ENCODE measurements at places on chromosomes 12 and 14. TPM values are rescaled to one million over a fixed set of nuclear protein-coding genes. Genes with fewer than 3 reads are reported as not detected.

DNA sequence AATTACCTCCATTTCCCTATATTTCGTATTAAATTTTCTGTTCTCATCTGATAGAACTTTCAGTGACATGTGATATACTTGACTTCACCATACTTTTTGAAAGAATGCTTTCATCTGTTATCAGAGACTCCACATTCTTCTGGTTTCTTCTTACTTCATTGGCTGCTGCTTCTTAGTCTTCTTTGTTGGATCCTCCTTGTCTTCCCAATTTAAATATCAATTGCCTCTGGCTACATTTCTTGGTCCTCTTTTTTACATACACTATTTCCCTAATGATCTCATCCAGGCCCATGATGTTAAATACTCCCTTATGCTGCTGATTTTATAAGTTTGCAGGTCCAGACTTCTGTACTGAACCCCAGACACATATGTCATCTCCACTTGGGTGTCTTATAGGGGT lies 22.0 kb downstream of the OR5AU1 start:
- DNase-seq, result no peak

The SLC5A8 gene
- total RNA-seq, result not detected

The COCH gene
- total RNA-seq, result 1.6 TPM

DNA sequence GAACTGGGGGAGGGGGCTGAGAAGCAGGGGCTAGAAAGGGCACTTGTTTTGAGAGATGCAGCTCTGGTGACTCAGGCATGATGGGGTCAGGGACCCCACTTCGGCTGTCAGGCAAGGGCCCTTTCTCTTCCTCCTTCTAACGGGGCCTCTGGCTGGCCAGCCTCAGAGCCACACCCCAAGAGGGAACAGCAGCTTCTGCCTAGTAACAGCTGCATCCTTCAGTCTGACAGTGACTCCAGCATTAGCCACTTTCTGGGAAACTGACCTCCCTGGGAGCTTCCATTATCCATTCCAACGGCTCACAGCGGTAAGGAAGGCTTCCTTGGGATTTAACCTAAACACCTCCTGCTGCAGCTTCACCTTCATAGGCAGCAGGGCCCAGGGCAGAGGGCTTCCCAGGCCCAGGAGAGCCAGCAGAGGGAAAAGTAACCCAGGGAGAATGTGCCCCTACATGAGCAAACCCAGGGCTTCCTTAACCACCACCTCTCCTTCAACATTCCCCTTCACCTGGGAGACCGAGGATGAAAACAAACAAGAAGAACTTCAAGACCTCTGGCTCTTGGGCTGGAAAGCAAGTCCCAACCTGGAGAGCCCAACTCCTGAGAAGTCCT lies 2.7 kb downstream of the NCKAP5L start:
- peak; percentile 76 for DNase-seq

The SSPN gene
- total RNA-seq, result 52.4 TPM

DNA sequence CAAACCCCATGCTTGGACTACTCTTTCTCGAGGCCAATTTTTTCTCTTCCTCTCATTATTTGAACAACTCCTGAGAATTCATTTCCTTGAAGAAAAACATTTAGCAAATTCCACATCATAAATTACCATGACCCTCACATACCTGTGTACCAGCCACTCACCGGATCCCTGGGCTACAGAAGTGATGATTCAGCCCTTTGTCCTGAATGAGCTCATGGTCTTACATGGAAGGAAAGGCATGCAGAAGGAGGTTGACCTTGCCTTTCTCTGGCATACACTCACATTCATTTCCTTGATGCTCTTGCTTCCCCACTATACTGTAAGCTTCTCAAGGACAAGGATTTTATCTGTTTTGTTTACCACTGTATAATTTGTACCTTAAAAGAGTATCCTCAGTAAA lies 191.5 kb downstream of the SLC5A8 start:
- no peak for DNase-seq

The ERP29 gene
- total RNA-seq, result 20.9 TPM

GRCh38 chr14:95021588-95021987 lies 135.7 kb downstream of the DICER1 start:
- no peak for DNase-seq

- DNase-seq, result no peak
Measured at GRCh38 chr14:52124791-52125684, 56.2 kb upstream of the NID2 start.

DNA sequence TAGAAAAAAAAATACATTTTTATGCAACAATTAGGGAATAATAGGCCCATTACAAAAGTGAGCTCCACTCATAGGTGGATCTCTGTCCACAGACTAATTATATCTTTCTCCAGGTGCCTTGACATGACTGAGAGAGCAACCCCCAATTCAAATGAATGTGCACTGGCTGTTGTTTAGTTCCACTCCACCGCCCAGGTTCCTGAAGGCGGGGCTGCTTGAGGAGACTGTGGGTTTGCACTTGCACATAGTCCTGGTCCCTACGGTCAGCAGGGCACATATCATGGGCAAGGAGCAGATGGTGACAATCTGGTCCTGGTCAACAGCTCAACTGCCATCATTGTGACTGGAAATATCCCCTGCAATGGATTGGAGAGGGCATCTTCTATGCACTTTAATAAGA lies 195.6 kb upstream of the PWP1 start:
- DNase-seq, result no peak

DNA sequence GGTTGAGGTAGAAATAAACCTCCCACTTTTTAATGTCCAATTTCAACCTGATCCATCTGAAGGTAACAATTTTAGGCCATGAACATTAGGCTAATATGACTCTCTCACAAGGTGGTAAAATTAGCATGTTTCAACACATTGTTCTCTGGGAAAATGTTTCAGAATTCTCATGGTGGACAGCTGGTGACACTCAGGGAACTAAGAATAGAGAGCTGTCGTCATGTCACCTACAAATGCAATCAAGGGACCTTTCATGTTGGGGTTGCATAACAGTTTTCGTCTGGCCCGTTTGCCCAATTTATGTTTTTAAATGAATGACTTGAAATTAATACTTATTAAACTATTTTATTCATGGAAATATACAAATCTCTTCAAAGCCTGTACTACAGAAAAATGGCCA lies 180.7 kb upstream of the PRICKLE1 start:
- no peak for DNase-seq

GRCh38 chr12:72093930-72094329 lies 155.3 kb downstream of the TPH2 start:
- no peak for DNase-seq

GRCh38 chr12:60311940-60312339 lies 716.1 kb downstream of the SLC16A7 start:
- DNase-seq, result no peak

GRCh38 chr12:72476301-72476700 lies 204.1 kb downstream of the TRHDE start:
- no peak for DNase-seq

- DNase-seq, result no peak
Measured at GRCh38 chr14:74974364-74975058, 19.1 kb upstream of the PGF start.

GRCh38 chr14:79165471-79166090 lies 995.4 kb downstream of the NRXN3 start:
- DNase-seq, result no peak

The TSPAN9 gene
- 185 TPM for total RNA-seq

The DCN gene
- total RNA-seq, result 994 TPM

DNA sequence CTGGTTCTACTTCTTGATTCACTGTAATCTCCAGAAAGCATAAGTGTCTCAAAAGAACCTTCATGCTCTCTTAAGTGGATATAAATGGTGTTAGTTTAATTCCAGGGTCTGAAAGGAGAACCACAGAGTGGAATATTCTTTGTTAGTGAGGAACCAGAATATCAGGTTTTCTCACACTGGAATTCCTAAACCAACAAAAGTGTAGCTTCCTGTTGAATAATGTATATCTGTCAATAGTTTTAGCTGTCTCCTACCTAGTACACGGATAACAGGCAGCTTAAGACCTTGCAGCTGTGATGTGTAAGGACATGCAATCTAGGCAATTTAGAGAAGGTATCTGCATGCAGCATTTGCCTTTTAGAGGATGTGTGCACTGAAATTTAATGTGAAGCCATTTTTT lies 24.0 kb downstream of the LRIG3 start:
- no peak for DNase-seq

The DBX2 gene
- 0.51 TPM for total RNA-seq

The LIN7A gene
- 23.3 TPM for total RNA-seq

The KLRK1 gene
- total RNA-seq, result 0.59 TPM

DNA sequence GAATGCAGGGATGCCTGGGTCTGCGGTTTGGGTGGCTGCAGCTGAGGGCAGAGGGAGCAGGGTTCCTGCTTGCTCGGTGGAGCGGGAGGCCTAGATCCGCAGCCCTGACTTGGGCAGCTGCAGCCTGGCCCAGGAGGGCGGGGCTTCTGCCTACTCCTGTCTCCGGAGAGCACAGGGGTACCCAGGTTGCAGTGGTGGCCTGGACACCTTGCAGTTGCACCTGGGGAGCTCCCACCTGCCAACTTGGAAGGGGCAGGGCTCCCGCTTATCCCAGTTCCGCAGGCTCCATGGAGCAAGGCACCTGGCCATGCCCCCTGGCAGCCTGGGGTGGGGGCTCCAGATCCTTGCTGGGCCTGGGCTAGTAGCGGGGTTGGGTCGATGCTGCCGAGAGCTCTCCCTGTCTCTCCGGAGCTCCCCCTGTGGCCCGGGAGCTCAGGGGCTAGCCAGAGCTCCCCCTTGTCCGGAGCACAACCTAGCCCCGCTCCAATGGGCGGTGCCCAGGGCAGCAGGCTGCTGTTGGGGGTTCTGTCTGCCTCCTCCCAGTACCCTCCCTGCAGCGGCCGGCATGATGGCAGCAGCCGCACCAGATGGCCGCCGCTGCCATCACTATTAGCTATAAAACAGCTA lies 136.4 kb downstream of the PTPRR start:
- DNase-seq, result no peak

The BCL2L14 gene
- total RNA-seq, result not detected

DNA sequence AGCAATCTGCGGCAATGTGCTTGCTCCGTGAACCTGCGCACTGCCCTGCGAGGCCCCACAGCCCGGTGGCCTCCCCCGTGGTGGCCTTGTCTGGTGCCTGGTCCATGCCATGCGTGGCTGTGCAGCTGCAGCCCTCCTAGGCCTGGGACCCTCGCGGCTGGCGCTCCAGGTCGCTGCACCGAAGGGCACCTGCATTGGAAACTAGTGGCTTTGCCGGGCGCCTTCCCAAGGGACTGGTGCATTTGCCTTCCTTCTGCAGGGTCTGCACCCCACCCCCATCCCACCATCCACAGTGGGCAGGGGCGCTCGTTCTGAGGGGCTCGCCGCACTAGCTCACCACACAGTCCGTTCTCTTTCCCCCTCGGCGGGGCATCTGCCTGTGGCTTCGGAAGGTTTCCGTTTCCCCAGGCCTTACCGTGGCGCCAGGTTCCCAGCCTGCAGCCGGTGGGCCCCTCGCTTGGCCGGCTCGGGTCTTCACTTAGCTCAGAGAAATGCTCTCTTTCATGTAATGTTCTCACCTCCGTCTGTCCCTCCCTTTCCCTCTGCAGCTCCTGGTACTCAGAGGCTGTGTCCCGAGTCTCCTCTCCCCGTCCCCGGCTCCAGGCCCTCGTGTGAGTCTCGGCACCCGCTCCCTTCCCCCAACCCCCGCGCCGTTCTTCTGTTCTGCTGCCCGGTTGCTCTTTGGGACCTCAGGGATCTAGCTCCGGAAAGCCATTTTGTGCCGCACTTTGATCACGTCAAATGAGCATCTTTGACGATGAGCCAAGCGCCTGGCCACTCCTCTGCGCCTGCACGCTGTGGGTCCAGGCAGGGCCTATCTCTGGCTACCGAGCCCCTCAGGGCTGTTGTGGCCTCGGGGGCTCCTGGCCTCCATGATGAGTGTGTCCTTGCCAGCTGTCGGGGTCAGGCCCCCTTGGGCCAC lies 31.9 kb downstream of the JAG2 start:
- DNase-seq, result no peak

The PTCSC3 gene
- total RNA-seq, result not detected

GRCh38 chr12:49866859-49867569 lies 24.1 kb upstream of the BCDIN3D start:
- DNase-seq, result peak; percentile 83

GRCh38 chr12:79927772-79928474 lies 7.0 kb downstream of the PPP1R12A start:
- DNase-seq, result no peak

- DNase-seq, result peak; percentile 38
Measured at GRCh38 chr14:94306047-94306978, 13.2 kb upstream of the SERPINA10 start.

DNA sequence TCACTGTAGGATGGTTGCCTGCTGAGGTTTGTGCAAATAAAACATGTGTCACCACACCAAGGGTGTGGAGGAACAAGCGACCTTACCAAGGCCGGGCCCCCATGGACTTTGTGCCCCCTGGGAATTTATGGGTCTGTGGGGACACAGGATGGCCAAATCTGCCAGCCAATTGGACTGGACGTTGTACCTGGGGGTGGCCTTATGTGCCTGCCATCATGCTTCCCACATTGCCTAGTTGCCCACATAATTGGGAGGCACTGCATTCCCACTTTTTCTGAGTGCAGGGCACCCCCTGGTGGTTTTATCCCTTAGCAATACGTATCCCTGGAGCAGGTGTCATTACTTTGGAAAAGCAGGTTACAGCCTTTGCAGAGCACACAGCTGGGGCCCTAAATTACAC lies 92.6 kb upstream of the TMPO start:
- DNase-seq, result no peak

DNA sequence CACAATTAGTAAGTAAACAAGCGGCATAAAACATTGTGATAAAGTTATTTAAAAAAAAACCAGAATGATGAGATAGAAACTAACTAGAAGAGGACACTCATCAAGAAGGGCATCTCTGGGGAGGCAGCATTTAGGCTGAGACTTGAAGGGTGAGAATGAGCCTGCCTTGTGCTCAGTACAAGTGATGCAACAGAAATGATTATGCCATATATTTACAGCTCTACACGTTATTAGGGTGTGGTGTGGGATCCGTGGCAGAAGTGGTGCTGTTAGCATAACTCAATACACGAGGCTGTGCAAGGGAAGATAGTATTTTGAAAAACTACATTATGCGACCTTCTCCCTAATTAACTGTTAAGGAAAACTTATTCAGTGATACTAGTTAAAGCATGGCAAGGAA lies 178.5 kb upstream of the ATF7IP start:
- no peak for DNase-seq

- DNase-seq, result no peak
Measured at GRCh38 chr12:127271776-127272175, 995.2 kb upstream of the TMEM132C start.

GRCh38 chr12:29116414-29116813 lies 32.7 kb upstream of the FAR2 start:
- DNase-seq, result no peak

GRCh38 chr14:20757965-20758364 lies 10.2 kb upstream of the EDDM3B start:
- no peak for DNase-seq

The TMEM132C gene
- total RNA-seq, result 10.5 TPM

Measured in right atrium auricular region (tissue), 2 donors.